ENCODE measurements at places on chromosomes 11 and 22. TPM values are rescaled to one million over a fixed set of nuclear protein-coding genes. Genes with fewer than 3 reads are reported as not detected.

Gene ANGPTL5
- total RNA-seq = not detected

Gene CDCA5
- 26.3 TPM for total RNA-seq

Gene HEPHL1
- total RNA-seq = not detected

Gene PRR33
- total RNA-seq = not detected

Gene ALG8
- 57.7 TPM for total RNA-seq

Gene CABP4
- not detected for total RNA-seq

Gene IGSF22
- not detected for total RNA-seq

Gene FAM227A
- total RNA-seq = 0.88 TPM

DNA sequence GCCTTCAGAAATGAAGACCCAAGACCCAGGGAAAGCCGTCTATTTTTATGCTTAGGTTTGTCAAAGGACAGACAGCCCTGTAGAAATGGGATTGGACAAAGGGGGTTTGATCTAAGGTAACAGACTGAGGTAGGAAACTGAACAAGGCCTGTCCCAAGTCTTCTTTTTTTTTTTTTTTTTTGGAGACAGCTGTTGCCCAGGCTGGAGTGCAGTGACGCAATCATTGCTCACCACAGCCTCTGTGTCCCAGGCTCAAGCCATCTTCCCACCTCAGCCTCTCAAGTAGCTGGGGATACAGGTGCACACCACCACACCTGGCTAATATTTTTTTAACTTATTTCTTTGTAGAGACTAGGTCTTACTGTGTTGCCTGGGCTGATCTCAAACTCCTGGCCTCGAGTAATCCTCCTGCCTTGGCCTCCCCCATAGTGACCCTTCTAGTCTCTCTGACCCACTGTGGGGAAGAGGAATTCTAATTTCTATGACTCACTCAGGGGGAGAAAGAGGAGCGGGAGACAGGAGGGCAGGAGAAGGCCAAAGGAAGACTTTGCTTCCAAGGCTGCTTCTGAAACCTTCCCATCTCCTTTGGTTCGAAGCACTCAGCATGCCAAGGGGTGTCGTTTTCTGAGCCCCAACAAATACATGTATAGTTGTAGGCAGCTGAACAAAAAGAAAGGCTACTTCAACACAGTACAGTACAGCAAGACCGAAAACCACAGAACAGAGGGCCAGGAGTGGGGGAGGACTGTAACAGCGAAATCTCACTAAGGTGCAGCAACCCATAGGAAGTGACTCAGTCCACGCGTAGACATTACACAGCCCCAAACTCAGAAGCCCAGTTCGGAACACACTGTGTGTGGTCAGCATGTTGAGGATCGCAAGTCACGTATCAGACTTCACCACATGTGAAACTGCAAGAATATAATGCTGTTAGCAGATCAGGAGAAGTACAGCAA, 872 bp downstream of the TMA7B start:
- peak; percentile 83 for DNase-seq

- DNase-seq = no peak
Measured at GRCh38 chr11:3853545-3853842, 2.0 kb upstream of the STIM1 start.

GRCh38 chr11:85903406-85903805, 48.2 kb downstream of the CCDC83 start:
- DNase-seq = no peak

DNA sequence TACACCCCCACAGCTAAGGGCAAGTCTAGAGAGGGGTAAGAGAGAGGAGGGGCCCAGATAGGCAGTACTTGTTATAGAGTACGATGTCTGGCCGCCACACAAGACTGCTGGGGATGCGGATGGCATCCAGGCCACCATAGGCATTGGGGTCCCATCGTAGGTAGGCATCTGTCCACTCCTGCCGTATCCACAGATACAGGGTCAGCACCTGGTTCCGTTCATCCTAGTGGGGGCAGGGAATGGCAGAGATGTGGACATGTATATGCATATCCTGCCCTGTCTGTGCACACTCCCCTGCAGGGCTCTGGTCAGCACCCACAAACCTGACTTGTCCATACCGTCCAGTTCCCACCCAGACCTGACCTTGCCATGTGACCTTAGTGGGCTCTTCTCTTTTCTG, 2.1 kb downstream of the CHRNA10 start:
- no peak for DNase-seq

- no peak for DNase-seq
Measured at GRCh38 chr11:83437939-83438338, 151.8 kb upstream of the CCDC90B start.

- no peak for DNase-seq
Measured at GRCh38 chr11:111733611-111734088, 32.5 kb downstream of the PPP2R1B start.

DNA sequence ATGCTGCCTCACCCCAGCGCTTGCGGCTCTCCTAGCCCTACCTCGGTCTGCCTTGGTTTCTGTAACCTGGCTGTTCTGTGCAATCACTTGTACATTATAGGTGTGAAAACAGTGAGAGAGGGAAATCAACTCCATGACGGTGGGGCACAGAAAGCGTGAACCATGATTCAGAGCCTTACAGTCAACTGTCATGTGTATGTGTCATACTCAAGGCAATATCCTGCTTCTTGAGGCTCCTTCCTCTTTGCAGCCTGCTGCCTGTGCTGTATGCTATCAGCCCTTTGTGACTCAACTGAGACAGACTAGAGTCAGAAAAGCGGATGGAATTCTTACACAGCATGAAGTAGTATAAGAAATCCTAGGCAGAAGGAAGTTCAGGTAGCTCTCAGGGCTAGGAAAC, 2.1 kb downstream of the NRIP3 start:
- peak; percentile 91 for DNase-seq

- peak; percentile 67 for DNase-seq
Measured at GRCh38 chr11:112656772-112657428, 304.3 kb upstream of the NCAM1 start.

DNA sequence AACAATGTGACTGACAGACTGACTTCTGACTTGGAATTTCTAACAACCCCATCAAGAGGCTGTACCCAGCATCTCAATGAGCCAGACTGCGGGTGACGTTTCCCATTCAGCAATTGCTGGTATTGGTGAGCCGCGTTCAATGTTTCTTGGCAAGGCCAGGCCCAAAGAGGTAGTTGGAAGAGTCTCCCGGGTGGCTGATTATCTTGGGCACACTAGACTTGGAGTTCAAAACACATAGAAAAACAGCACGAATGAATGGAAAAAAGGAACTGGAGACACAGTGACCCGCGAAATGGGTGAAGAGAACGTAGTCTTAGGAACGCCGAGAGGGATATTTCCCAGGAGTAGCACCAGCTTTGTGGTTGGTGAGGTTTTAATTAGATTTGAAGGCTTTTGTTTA, 115.7 kb downstream of the RPS6KA4 start:
- DNase-seq = no peak

- no peak for DNase-seq
Measured at GRCh38 chr22:44341431-44342346, 28.9 kb upstream of the SHISAL1 start.

- DNase-seq = no peak
Measured at GRCh38 chr11:90500922-90501568, 278.2 kb upstream of the CHORDC1 start.

DNA sequence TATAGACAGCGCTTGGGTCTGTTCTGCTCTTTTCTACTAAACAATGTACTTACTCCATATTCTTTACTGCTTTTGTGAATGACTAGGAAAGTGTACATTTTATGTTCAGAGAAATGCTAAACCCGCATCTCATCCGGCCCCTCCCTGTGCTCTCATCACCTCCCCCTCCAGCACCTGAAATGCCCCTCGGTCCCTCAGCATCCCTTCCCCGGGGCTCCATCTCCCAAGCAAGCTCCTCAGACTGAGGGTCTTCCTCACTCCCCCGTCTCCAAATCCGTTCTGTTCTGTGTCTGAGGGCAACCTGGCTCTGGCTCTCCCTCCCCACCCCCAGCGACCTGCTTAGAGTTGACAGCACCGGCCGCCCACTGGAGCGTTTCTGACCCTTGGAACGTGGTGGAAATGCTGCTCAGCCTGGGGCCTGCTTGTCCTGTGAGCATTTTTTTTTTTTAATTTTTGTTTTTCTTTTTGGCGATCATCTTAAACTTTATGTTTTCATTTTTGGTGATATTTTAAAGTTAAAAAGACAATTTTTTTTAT, 1.4 kb downstream of the SELENOO start:
- DNase-seq = no peak
